ENCODE measurements at places on chromosomes 7 and 10. TPM values are rescaled to one million over a fixed set of nuclear protein-coding genes. Genes with fewer than 3 reads are reported as not detected.

Gene CLDN3
- not detected for total RNA-seq

DNA sequence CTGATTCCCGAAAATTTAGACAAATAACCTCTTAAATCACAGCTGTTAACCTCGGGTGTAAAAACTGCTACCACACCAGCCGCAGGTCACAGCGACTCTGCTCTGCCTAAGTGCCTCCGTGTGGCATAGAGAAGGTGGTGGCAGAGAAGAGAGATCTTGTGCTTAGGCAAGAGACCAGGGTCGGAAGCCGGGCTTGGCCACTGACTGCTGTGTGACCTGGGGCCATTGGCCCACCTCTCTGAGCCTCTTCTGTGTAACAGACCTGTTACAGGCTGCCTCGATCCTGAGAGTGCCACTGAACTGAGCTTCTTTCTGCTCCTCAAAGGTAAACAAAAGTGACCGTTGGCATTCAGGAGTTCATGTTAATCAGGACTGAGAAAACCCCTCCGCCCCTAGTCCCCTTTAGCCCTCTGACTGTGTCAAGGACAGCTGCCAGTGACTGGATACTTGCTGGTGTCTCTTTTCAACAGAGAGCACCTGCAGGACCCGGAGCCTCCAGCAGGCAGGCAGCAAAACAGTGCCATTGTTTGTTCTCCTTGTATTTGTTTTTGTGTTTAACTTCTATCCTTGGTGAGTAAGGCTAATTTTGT is 36.5 kb downstream of the ZMIZ1 start:
- no peak for DNase-seq

- no peak for DNase-seq
Observed at GRCh38 chr10:48982584-48982983, 42.9 kb upstream of the LRRC18 start.

DNA sequence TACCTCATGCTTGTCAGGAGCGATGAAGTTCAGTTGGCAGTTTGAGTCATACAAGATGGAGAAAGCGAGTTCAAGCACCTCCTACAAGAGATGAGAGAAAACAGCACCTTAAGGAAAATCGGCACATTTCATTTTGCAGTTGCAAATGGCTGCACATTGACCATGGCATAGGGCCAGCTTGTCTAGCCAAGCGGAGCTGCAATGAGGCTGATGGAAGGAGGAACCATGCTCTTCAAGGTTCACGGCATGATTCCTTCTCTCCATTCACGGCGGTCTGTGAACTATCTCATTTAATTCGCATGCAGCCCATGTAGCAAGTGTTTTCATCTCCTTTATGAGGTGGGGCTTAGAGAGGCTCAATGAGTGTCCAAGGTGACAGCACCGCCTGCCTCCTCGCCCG is 137.4 kb upstream of the AOAH start:
- DNase-seq = no peak

DNA sequence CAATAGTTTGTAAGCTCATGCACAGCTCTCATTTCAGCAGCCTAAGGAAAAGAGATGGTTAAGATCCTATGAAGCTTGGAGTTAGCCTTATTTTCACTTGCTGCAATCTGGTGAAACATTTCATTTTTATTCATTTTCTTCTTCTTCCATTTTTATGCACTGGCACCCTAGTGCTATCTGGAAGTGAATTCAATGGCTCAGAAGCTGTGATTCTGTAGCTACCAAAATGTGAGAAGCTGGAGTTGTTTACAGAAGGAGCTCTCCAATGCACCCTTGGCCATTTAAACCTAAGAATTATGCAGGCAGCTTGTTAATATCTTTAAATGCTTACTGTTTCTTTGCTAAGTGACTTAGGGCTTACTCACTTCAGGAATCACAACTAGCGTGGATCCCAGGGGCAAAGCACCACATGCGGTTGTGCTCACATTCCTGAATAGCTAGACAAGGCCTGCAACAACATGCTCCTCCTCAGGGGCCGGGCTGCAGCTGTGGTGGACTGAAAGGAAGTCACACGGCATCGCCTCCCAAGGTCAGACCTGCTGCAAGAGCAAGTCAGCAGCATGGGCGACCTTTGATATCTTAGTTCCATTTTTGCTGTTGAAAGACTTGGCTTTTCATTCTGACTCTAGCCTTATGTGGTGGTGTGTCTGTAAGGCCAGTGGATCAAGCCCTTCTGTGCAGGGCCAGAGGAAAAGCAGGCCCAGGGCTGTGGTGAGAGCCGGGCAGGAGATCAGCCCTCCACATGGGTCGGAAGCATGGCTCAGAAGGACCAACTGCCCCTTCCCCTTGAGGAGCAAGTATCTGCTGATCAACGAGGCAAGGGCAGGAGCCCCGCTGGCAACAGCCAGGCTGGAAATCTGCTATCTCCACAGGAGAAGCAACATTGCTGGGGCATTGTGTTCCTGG is 91.9 kb upstream of the MBL2 start:
- no peak for DNase-seq
